Vagina (tissue), 2 donors: ENCODE measurements at places on chromosomes 6 and 20.

DNA sequence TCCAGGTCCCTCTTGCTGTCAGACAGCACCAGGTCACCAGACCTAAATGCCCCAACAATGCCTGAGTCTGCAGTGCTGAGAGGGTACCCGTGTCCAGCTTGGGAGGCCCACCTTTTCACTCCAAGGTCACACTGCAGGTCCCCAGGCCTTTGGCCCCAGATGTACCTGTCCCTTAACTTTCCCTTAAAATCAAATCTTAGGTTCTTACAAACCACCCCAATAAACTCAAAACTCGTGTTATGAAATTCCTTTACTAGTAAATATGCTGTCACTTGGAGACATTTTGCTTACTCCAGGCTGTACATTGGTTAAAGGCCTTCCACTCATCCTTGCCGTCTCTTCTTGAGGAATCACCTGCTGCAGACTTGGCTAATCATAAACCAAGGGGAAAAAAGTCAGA lies 165.7 kb upstream of the RREB1 start:
- no peak for DNase-seq

GRCh38 chr6:11155589-11155988 lies 44.1 kb upstream of the ERVFRD-1 start:
- no peak for DNase-seq

DNA sequence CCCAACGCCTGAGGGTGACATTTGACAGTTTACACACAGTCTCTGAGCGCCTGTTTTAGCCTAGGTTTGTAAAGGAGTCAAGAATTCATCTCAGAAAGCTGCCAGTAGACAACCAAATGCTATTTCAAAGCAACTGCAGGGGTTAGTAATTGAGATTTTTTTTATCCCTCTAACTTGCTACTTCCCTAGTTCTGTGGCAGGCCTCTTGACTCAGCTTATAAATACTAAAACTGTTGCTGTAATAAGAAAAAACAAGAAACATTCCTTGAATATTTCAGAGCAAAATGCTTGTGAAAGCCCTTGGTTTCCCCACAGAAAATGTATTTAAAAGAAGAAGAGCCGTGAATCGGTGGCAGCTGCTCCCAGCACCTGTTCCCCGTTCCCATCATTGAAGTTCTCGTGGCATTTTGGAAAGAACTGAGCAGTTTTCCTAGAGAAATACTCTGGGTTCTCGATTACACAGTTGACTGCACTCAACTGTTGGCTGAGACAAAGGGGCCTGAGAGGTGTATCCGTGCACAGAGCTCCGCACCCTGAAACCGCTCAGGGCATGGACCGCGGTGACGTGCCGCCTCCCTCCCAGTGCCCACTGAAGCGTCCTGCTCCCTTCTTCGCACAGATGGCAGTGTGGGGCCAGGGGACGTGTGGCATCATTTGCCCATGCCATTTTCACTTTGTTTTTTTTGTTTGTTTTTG lies 20.9 kb downstream of the DLL1 start:
- DNase-seq, result no peak

DNA sequence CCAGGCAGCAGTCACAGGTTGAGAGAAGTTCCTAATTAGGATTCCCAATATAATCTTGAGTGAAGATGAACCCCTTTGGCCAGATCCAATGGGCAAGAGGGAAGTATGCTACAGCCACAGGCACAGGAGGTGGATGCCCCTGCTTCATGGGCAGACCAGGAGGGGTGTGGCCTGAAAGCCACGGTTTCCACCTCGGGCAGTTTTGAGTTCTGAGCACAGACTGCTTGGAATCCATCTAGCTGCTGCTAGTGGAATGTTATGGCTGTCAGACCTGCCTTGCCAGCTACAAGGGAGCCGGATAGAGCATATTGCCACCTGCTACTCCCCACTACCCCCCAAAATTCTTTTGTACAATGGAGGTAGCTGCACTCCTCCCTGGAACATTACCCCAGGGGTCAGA lies 672.9 kb downstream of the HACE1 start:
- DNase-seq, result no peak

DNA sequence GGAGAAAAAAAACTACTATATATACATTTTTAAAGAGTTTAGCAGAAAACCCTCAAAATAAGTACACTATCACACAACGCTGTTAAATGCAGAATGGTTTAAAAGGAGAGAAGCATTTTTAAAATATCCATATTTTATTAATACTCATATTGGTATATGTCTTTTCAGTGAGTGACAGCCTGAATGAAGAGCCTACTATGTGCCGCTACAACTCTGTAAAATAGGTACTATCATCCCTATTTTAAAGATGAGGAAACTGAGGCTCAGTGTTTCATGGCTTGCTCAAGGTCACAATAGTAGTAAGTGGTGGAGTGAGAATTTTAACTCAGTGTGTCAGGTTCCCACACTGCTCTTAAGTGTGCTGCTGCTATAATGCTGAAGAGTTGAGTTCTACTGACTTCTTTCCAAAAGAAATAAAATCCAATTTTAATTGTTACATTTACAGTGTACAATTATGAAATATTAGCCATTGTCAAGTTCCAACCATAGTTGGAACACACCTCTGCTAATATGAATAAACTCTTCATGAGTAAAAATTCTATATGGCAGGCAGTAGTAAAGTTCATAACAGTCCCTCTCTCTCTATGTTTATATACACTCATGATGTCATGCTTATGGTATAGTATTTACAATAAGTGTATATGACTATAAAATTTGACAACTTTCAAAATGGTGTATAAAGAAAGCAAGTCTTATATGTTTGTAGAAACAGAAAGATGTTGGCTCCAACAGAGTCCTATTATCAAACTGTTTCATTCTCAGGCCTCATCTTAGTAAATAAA lies 3.1 kb downstream of the FAM184A start:
- DNase-seq, result no peak

GRCh38 chr6:55014321-55015088 lies 159.8 kb upstream of the HCRTR2 start:
- no peak for DNase-seq

- no peak for DNase-seq
Observed at GRCh38 chr6:98056955-98057354, 773.9 kb upstream of the MMS22L start.

DNA sequence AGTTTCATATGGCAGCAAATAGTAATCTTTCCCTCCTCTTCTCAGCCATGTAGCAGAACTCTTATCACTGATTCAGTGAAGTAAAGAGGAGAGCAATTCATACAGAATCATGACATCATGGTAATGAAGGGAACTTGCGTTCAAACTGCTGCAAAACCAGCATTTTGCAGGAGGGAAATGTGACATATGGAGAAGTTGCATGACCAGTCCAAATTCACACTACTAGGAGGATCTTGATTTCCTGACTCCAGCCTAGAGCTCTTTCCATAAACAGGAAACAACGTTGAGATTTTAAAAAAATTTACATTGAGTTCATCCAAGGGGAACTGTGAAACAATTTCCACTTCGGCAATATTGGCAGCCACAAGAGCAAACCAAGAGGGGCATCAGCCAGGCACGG lies 63.8 kb downstream of the MBOAT1 start:
- DNase-seq, result no peak

GRCh38 chr20:56382696-56383095 lies 9.3 kb downstream of the AURKA start:
- DNase-seq, result peak; percentile 18

DNA sequence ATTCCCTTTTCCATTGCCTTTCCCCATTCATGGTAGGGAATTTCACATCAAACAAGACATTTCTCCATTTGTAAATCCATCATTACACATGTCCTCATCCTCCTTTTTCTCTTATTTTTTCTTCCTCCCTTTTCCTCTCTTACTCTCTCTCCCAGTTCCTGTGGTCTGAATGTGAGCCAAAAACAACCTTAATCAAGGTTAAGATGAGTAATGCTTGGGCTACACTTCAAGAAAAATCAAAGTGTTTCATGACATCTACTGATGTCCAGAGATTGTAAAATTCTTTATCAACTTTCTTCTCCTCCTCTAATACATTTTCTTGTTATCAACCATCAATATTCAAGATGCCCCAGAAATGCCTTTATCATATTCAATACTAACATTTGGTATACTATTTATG lies 208.0 kb upstream of the PRND start:
- no peak for DNase-seq

DNA sequence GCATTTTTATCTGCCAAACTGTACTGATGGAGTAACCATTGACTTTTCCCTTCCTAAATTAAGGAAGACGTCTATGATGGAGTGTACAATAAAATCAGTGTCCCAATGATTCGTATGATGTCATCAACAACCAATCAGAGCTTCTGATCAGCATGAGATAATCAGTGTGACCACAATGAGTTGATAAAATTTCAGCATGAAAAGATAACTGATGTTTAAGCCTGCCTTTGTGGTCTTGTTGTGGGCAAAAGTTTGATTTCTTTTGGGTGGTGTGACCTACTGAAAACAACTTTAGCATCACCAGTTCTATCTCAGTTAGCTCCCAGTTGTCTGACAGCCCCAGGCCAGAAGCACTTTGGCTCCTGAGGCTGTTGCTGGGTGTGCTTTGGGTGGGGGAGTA lies 3.3 kb downstream of the PCIF1 start:
- DNase-seq, result no peak

DNA sequence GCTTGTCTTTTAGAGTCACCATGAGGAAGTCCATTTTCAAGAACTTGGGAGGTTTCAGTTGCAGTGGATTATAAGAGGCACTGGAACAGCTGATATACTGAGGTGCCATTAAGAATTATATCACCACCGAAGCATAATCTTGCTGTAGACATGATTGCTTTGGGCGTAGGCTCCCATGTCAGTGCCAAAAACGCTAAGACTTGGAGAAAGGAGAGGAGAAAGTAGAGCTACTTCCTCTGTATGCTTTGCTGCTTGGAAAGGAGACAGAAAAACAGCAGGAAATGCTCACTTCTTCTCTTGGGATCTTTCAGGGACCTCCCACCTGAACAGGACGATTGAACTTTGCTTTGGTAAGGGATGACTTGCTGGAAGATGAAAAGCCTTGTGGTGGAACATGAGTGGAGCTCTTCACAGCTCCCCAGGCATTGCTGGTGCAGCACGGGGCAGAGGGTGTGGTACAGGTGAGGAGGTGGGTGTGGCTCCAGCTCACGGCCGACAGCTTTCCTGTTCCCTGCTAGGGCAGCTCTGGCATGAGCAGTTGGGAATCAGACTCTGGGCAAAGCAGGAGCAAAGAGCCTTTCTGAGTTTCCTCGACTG lies 190.4 kb upstream of the JAG1 start:
- no peak for DNase-seq

DNA sequence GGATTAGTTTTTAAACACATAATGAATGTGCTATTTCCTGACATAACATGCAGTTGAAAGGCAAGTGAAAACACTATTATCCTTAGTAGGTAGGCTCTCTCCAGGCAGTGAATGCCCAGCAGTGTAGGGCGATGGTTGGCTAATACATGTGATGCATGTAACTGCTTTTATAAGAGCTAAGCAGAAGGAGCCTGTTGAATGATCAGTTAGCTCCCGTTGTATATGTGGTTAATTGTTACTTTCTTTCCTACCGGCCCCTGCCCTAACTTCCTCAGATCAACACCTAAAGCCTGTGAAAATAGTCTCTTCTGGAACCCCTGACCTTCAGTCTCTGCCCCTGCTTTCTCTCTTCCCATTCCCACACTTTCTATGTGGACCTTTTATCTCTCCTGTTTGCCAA lies 10.5 kb downstream of the SOX4 start:
- no peak for DNase-seq

GRCh38 chr6:71393471-71393870 lies 104.9 kb downstream of the OGFRL1 start:
- DNase-seq, result no peak

- no peak for DNase-seq
Observed at GRCh38 chr20:12531626-12532025, 477.1 kb upstream of the SPTLC3 start.

DNA sequence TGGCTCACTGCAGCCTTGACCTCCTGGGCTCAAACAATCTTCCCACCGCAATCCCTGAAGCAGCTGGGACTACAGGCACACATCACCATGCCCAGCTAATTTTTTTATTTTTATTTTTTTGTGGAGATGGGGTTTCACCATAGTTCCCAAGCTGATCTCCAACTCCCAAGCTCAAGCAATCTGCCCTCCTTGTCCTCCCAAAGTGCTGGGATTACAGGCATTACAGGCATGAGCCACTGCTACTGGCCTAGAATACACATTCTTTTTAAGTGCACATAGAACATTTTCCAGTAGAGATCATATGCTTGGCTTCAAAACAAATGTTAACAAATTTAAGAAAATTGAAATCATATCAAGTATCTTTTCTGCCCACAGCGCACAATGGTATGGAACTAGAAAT lies 176.8 kb upstream of the MARCKS start:
- DNase-seq, result no peak

- no peak for DNase-seq
Observed at GRCh38 chr6:138673346-138674014, 100.1 kb upstream of the CCDC28A start.

DNA sequence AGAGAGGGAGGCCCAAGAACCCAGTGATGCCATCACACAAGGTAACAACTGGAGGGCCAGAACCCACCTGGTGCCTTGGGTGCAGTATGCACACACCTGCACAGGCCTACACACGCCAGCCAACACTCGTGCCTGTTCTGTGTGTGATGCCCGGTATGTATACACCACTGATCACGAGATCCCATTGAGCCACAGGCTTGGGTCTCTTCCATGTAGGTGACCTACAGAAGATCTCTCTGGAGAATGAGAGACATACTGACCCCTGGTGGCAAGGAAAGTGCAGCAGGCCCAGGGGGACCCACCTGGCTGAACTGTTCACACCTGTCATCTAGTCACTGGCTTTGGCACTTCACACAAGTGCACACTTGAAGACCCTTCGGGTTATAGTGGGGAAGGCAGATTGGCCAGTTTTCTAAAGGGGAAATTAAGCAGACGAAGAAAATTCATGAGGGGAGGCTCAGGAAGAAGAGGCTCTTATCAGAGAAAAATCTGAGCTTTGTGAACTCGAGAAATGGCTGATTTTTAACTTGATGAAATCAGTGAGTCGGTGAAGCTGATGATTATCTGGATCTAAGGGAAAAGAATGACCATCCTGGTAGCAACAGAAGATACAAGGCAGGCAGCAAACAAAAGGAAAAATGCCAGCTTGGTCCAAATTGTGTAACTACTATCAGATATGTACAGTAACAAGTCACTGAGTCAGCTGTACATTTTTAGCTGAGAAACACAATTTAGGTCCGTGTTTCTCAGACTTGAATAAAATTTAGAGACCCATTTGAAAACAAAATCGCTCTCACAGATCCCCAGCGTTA lies 69.1 kb upstream of the PBOV1 start:
- DNase-seq, result no peak

DNA sequence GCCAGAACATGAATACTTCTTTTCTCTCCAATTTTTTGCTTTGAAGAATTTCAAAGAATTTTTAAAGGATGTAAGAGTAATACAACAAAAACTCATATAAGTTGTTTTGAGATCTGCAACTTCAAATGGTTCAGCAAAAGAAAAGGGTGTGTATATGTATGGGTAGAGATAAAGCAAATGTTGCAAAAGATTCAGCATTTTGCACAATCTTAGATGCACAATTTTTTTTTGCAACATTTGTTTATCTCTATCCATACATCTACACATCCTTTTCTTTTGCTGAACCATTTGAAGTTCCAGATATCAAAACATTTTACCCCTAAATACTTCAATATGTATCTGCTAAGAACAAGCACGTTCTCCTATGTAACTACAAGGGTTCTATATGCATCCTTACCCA lies 47.4 kb upstream of the FAM83C start:
- DNase-seq, result no peak
